ENCODE measurements at places on chromosomes 16 and 17.
A peak's percentile ranks its signal among the peaks of the same experiment; 100 is the strongest.

- no peak for DNase-seq
Observed at GRCh38 chr16:73418691-73419090, 370.8 kb upstream of the ZFHX3 start.

- no peak for DNase-seq
Observed at GRCh38 chr17:56896217-56896967, 17.5 kb downstream of the TRIM25 start.

- no peak for DNase-seq
Observed at GRCh38 chr17:22692066-22692805, 999.9 kb downstream of the KCNJ18 start.

DNA sequence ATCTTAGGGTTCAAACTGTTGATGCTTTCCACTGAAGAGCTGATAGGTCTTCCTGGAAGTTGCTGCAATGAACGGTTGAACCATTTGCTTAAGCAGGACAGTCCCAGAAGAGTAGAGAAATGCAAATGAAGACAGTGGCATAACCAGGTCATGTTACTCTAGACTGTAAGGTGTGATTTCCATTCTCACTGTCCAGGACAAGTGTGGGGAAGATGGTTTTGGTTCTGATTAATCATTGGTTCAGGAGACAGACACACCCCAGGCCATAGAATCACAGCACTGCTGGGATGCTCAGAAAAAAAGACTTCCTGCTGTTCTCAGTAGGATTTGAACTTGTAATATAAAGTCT, 34.8 kb upstream of the XYLT2 start:
- DNase-seq = no peak

- DNase-seq = no peak
Observed at GRCh38 chr17:32542186-32542585, 55.4 kb downstream of the CDK5R1 start.

- DNase-seq = no peak
Observed at GRCh38 chr16:558298-559020, 1.7 kb upstream of the PRR35 start.

- DNase-seq = no peak
Observed at GRCh38 chr17:31225831-31226230, 71.2 kb downstream of the OMG start.

GRCh38 chr16:81601008-81601428, 156.4 kb downstream of the CMIP start:
- DNase-seq = peak; percentile 58

DNA sequence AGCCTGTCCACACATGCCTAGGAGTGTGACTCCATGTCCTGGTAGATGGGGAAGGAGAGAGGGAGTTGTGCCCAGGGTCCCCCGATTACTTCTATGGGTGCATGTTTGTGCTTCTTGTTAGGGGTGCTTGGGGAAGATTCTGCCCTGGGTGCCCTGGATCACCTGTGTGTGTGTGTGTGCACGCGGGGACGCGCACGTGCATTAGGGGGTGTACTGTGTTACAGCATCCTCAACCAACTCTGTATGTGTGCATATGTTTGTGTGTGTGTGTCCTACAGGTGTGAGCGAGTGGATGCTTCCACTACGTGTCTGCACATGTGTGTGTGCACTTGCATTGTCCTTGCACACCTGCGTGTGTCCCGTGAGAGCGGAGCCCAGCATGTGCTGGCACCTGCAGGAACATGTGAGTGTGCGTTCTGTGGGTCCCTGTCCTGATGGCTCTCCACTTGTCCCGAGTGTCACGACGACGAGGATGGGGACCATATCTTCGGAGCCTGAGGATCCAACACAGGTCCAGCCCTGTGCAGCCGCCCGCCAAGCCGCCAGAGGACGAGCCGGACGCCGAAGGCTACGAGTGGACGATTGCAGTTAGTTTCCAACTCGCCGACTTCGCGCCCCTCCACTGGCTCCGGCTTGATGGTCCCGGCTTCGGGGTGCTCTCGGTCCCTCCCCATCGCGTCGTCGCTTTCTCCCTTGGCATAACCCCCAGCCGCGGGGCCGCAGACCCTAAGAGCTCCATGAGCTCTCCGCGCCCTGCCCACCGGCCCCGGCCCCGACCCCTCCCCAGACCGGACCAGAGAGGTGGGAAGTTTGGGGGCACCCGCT, 6.0 kb upstream of the TBC1D3B start:
- DNase-seq = no peak

GRCh38 chr17:40170325-40170724, 6.9 kb upstream of the RAPGEFL1 start:
- no peak for DNase-seq

DNA sequence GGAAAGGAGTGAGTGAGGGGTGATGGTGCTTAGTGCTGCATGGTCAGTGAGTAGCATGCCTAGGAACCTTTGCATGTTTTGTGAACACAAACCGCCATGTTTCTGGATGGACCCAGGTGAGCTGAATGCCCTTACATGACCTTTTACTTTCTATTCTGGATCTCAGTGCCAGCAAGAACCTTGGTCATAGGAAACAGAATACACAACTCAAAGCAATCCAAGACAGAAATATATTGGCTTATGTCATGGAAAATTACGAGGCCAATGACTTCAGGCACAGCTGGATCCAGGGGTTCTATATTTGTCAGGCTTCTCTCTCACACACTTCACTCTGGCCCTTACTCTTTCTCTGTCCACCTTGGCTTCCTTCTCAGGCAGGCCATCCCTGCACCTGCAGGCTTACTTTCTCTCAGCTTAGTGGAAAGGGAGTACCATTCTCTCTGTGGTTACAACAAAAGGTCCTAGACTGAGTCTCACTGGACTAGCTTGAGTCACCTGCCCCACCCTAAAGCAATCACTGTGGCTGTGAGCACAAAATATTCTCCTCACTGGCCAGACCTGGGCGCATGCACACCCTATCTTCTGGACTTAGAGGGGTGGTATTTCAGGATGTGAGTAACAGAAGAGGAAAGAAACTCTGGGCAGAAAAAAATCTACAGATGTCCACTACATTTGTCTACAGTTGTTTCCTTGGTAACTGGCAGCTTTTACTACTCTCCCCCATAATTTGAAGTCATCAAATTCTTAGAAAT, 20.4 kb upstream of the CPNE2 start:
- no peak for DNase-seq

DNA sequence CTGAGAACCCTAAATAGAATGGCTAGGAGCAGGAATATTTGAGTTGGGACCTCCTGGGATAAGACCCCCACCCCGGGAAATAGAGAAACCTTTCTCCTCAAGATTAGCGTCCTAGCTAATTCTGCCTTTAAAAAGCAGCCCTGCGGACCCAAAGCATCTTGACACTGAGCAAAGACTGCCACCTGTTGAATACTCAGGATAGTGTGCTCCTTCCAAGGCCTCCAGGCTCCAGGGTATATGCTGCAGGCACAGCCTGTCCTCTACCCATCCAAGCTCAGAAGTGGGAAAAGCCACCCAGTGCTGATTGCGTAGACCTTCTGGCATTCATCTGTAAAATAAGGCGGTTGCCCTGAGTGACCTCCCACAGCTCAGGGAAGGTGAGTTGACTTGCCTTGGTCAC, 456.2 kb upstream of the DYNLRB2 start:
- DNase-seq = peak; percentile 62

DNA sequence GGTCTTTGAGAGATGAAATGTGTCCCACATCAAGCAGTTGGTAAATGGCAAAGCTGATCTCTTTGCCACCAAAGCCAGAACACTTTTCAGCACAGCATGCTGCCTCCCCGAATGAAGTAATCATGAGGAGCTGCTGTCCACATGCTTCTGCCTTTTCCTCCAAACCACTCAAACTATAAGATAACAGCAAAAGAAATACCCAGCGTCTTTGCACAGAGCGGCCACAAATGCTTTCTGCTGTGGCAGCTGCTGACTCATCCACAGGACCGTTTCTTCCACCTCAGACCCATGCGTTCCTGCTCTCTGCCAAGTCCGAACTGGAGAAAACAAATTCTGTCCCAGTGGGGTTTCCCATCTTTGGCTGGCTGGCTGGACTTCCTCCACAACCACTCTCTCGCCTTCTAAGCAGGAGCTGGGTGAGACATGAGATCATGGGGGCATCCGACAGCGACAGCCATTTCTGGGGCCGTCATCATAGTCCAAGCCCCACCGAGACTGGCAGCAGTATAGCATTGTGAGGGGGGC, 27.1 kb downstream of the TBC1D3B start:
- peak; percentile 14 for DNase-seq

GRCh38 chr17:44362949-44363612, 572 bp downstream of the FAM171A2 start:
- DNase-seq = no peak

- DNase-seq = no peak
Observed at GRCh38 chr17:44079877-44080821, 9.6 kb downstream of the G6PC3 start.

DNA sequence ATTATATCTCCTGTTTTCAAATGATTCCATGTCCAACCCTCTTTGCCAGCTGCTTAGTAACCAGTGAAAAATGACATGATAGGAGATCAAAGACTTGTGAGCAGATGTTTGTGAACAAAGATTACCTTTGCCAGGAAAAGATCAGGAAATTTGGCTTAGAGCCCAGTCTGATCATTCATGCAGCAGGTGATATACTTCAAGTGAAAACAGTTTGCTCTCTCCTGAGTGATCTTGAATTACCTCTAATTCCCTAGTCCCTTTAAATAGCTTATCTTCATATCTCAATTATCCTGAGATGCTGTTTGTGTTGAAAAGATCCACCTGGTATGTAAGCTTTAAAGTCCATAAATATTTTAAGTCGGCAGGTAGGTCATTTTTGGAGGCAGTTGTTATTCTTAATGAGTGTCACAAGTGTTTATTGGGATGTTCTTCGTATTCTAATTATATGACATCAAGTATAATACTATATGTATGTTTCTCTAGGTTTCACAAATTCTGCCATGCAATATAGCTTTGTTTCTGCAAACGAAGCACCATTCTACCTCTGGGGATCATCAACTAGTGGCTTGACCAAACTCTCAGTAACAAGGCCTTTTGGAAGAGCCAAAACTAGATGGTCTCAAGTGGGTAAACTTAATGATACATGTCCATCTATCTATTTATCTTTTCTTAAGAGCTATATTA, 13.2 kb upstream of the VPS35L start:
- DNase-seq = no peak

GRCh38 chr17:54968988-54969332, 395 bp downstream of the STXBP4 start:
- no peak for DNase-seq

DNA sequence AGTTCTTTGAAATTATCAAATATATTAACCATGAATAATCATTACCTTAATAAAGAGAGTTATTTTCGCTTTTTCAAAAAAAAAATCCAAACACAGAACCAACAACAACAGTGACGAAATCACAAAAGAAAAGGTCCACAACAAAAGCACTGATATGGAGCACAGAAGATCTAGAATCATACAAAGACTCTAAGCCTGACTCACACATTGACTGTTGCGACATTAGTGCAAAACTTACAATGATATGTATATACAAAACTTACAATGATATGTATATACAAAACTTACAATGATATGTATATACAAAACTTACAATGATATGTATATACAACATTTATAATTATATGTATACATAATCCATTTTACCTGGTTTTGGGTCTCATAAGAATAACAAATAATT, 117.7 kb downstream of the USP22 start:
- no peak for DNase-seq

DNA sequence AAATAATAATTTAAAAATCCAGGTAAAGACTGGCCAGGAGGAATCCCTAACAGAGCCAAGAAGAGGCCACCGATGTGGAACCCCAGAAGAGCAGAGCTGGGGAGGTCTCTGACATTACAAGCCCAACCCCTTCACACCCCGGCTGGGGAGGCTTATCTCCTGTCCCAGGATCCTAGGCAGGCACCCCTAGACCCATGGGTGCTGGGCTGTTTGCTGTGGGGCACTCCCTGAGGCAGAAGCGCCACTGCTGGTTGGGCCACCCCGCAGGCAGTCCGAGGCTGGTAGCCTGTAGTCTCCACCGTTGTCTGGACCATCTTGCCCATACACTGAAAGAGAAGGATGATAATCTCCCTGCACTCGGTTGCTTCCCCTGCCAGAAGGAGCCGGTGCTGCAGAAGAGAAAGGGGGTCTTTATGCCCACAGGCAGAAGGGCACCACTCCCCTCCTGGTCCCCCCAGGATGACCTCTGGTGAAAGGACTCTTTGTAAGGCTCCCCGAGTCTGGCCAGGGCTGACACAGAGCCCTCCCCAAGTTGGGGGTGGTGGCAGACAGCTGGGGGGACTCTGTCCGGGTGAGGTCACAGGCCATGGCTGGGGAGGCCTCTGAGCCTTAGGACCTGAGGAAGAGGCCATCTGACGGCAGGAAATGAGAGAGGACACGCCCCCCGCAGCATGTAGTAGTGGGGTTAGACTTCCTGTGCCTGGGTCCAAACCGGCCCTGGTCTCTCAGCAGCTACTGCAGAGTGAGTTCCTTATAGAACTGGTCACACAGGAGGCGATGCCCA, 34.2 kb downstream of the CFAP20 start:
- DNase-seq = no peak

- DNase-seq = no peak
Observed at GRCh38 chr16:61435346-61435745, 600.9 kb downstream of the CDH8 start.

GRCh38 chr17:343211-343610, 9.4 kb downstream of the RPH3AL start:
- DNase-seq = no peak

GRCh38 chr17:54899201-54899600, 1.5 kb upstream of the TOM1L1 start:
- DNase-seq = no peak

DNA sequence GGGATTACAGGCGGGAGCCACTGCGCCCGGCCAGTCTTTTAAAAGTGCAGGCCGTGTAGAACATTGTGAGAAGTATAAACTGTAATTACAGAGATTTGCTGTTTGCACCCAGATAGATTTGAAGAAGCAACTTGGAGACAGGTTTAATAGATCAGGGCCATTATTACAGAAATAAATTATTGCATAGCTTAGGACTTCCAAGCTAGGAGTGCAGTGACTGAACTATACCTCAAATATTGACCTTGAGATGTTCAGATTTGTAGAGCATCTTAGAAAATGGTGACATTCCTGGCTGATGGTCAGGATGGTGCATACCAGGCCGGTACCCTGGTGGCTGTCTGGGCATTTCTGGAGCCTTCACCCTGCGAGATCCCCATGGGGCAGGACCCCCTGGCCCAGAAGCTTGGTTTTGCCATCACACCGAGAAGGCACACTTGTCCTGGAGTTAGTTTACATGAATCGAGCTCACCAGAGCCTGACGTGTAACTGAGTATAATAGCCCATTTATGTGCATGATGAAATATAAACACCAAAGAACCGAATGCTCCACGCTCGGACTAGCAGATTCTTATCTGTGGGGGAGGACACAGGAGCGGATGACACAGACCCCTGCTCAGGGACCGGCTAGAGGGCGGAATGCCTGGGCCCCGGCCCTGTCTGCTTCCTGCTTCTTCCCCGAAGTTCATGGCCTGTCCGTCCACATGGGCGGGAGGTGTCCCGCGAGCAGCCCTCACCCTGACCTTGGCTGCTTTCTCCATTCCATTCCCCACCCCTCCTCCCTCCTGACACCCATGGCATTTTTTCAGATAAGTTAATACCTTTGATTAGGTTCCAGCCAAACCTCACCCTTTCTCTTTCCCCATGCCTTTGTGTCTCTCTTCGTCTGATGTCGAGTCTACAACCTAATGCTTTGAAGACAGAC, 32.1 kb downstream of the CCDC40 start:
- DNase-seq = peak; percentile 70

- DNase-seq = no peak
Observed at GRCh38 chr16:53816211-53816836, 112.4 kb downstream of the FTO start.
